ENCODE measurements at places on chromosomes 7 and 10.
A peak's percentile ranks its signal among the peaks of the same experiment; 100 is the strongest.

DNA sequence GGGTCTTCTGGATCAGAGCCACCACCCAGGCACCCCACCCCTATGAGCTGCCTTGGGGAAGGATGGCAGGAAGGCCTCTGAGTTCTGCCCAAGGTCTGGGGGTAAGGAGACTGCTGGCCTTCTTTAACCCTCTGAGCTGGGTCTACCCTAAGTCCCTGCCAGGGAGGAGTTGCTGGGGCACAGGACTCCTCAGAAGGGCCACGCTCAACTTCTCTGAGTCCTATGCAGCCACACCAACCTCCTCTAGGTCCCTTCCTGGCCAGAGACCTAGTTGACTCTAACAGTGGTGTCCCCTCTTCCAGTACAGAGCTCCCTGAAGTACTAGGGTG lies 2.6 kb upstream of the NEURL1 start:
- DNase-seq: no peak

DNA sequence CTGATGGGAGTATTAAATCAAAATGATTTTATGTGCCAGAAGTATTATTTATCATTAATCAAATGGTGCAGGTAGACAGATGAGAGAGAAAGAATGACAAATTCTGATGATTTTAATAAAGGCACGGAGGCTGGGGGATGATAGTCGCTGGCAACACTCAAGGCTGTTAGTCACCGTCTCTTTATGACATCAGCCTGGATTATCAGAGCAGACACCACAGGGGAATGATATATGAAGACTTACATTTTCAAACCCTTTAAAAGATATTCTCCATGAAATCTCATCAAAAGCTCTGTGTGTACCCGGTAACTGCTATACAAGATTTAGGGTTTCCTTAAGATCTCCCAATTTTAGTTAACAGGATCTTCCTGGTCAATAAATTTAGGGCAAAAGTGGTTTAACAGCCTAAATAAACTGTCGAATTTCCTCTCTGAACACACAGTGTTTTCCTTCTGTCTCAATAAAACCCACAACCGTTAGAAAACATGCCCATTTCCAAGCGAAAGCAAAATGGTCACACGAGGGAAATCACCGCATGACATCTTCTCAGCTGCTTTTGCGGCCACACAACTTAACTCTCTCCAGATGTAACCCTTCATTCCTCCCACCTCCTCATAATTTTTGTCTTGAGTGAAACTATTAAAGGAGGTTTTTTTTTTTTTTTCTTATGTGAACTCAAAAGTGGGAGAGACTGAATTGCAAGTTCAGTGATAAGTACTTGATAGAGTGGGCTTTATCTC lies 133.2 kb upstream of the FAM171A1 start:
- DNase-seq: no peak

GRCh38 chr7:134850066-134850465 lies 70.6 kb downstream of the CALD1 start:
- DNase-seq: no peak

DNA sequence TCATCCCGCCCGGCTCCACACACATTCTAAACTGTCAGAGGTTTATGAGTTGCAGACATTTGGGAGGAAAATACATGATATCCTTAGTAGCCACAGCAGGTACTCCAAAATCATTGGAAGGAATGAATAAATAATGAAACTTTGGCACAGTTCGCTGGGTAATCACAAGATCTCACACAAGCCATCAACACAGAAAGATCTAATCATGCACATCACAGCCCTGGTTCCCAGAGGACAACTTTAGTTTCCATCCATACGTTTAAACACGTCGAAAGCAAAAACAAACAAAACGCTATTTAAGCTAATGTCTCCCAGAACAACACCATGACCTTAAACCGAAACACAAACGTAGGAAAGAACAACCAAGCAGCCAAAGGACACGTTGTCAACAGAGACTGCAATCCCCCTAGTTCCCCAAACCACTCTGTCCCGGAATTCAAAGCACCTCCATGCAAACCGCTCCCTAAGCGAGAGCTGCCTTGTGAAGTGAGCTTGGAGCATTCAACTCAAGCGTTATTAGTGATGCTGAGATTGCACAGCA lies 12.3 kb downstream of the SVIL start:
- DNase-seq: no peak

DNA sequence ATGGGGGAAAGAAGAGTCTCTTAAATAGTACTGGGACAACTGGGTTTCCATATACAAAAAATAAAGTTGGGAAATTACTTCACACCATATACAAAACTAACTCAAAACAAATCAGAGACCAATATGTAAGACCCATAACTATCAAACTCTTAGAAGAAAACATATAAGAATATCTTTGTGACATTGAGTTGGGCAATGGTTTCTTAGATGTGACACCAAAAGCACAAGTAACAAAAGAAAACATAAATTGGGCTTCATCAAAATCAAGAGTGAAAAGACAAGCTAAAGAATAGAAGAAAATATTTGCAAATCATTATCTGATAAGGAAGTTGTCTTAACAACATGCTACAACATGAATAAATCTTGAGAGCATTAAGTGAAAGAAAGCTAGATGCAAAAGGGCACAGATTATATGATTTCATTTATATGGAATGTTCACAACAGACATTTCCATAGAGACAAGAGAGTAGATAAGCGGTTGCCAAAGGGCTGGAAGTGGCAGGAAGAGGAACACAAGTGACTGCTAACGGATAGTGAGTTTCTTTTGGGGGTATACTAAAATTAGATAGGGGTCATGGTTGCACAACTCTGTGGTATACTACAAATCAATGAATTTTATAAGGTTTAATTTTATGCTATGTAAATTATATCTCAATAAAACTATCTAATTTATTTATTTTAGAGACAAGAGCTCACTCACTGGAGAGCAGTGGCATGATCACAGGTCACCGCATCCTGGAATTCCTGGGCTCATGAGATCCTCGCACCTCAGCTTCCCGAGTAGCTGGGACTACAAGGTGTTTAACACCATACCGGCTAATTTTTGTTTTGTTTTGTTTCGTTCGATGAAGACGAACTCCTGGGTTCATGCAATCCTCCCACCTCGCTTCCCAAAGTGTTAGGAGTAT lies 35.4 kb downstream of the JMJD1C start:
- DNase-seq: no peak

GRCh38 chr7:8260871-8261694 lies 884 bp downstream of the ICA1 start:
- DNase-seq: no peak

DNA sequence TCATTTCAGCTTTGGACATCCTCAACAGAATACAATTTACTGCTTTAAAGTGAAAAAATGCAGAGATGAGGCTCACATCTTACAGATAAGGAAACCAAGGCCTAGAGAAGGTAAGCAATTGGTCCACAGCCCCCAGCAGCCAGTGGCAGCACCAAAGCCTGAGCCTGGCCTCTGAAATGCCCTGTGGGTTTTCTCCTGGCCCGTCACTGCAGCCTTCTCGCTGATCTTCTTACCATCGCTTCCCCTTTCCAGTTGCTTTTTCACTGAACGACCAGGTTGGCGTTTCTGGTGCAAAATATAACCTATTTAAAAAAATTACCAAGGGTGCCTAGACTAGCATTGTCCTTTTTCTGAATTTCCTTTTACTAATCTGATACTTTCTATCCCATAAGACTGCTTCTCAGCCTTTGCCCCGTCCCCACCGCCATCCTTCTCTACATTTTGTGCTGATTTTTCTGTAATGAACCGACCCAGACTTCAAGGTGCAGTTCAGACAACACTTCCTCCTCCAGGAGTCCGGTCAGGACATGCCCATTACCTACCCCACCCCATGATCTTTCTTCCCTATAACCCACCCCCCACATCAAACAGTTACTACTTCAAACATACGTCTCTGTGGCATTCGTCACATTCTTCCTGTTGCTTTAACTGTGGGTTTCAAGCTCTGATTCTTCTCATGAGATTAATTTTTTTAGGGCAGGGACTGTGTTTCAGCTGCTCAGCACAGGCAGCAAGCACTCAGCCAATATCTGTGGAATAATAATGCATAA lies 289.4 kb downstream of the DNAJB6 start:
- no peak for DNase-seq

- DNase-seq: no peak
These were observed 3.1 kb upstream of the INPP5A start for GRCh38 chr10:132534391-132535064.

DNA sequence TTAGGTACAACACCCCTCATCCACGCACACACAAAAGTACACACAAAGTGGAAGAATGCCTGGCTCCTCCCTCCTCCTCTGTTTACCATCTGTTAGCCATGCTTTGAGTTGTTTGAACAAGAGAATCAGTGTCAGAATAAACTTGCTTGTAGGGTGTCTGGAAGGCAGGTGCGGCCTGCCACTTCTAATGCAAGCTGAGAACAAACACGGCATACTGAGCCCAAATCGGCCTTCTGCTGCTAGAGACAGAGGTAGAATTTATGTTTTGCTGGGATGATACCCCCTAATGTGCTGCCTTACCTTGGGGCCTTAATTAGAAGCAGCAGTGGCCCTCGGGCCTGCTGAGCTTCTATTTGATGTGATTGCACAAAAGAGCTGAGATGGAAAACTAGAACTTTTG lies 24.9 kb upstream of the FAM180A start:
- DNase-seq: no peak

GRCh38 chr7:2719007-2719406 lies 31.0 kb downstream of the AMZ1 start:
- DNase-seq: no peak

- DNase-seq: no peak
These were observed 32.8 kb downstream of the GSAP start for GRCh38 chr7:77383333-77383740.

DNA sequence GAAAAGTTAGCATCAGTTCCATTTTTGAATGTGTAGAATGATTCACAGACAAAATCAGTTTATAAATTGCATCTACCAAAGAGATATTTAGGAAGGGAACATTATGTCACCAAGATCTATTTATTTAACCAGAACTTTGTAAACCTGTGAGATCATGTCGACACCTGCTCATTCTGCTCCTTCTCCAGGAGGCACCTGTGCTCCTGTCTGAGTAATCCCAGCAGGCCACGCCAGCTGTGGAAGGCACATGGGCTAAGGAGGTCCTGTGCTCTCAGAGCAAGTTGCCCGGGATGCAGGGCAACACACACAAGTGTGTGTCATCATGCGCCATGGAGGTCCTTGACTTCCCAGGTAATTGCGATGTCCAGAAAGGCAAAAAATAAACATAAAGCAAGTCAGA lies 45.5 kb upstream of the ADARB2 start:
- DNase-seq: no peak

- DNase-seq: no peak
These were observed 26.4 kb downstream of the CDK6 start for GRCh38 chr7:92809760-92810573.

GRCh38 chr10:12566161-12567115 lies 217.1 kb downstream of the CAMK1D start:
- DNase-seq: no peak

GRCh38 chr10:35463878-35464277 lies 127.6 kb downstream of the CCNY start:
- no peak for DNase-seq

DNA sequence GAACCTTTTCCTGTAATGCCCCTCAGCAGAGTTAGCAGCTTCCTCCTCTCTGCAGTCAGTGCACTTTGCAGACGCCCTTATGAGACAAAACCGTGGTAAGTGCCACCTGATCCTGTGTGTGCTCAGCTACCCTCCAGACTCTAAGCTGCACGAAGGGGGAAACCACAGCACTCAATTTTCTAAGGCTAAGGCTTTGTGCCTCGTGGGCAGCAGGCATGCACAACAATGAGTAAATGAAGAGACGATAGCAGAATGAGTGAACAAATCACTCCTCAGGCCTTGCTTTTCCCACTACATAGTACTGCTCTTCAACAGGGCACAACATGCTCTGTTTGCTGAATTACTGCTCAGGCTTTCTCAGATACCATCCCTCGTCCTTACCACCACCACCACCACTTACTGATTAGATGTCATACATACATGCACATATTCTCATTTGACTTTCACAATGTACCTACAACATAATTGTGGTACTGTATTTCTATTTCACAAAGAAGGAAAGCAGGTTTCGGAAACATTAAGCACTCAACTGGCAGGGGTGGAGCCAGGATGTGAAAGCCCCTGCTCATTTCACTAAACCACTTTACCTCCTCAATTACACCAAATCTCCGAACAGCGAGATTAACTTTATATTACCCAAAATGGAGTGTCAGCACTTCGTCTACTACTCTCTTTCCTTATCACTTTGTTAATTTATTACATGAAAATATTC lies 85.4 kb downstream of the ICA1 start:
- DNase-seq: no peak

DNA sequence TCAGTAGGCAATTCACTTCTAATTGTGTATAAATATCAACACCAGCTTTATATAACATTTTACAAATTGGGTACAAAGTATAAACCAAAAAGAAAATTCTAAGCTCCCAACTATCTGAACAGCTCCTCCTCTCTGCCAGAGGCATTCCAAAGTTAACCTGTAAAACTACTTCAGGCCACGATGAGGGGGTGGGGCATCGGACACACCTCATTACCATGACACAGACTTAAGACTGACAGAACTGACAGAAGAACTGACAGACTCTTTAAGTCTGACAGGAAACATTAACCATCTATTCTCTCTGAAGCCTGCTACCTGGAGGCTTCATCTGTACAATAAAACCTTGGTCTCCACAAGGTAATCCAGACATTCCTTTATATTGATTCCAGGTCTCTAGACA lies 12.3 kb downstream of the ESYT2 start:
- DNase-seq: peak; percentile 50

- DNase-seq: no peak
These were observed 27.9 kb downstream of the BBS9 start for GRCh38 chr7:33157311-33157710.

DNA sequence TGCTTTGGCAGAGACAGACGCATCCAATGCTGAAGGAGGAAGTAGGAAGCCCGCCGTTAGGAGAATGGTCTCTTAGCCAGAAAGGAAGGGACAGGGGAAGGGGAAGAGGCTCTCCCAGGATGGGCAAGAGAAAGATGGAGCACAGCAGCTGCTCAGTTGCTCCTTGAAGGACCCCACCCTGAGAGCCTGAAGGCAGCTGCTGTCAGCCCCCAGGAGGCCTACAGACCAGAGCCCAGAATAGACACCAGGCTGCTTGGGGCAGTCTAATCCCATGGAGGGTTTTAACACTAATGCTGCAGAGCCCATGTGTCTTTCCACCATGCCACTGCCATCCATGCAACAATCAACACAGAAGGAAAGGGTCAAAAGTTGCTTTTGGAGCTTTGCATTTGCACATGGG lies 3.5 kb upstream of the C7orf33 start:
- DNase-seq: no peak

All from esophagus muscularis mucosa (tissue), 4 donors.